CD4-positive, alpha-beta T cell treated with Interleukin-6 at 100 ng/mL for 8 hours (primary cell): ENCODE measurements at places on chromosomes 11 and 22.

DNA sequence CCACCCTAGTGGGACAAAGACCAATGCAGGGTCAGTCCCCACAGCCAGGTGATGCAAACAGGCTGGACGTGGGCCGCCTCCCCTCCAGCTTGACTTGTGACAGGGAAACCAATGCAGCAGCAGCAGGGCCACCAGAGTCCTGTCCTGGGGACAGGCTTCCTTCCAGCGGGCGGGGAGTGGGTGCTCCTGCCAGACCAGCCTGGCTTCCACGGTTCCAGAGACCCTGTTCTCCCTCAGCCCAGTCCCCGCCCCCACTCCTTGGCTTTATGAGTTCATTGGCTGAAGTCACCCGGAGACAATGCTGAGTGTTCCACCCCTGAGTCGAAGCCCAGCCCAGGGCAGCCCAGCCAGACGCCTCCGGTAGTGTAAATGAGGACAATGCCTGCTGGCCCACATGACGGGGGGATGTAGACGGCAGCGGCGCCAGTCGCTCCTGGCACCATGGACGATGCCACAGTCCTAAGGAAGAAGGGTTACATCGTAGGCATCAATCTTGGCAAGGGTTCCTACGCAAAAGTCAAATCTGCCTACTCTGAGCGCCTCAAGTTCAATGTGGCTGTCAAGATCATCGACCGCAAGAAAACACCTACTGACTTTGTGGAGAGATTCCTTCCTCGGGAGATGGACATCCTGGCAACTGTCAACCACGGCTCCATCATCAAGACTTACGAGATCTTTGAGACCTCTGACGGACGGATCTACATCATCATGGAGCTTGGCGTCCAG lies at the start of gene TSSK2:
TSS of gene TSSK2 (plus strand) at position 350 of the 726 bp plus-strand sequence. CDS start at position 442, 92 bp downstream.
- DNase-seq: no peak

DNA sequence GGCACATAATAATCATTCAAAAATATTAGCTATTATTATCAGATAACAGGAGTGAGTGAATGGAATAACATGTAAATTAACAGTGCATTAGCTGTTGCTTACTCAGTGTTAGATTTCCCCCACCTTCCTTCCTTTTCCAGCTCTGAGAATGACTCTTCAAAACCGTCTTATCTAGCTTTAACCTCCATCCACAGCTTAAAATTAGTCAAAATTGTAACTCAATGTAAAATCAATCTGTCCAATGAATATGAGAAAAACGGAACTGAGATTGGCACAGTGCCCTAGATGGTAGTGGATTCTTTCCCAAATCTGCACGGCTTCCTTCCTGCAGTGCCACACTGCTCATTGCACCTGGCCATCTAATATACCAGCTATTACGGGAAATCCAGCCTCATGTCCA lies 156.8 kb upstream of the BDNF start:
- no peak for DNase-seq

- no peak for DNase-seq
These were observed 28.4 kb upstream of the RAB38 start for GRCh38 chr11:88203604-88204003.

DNA sequence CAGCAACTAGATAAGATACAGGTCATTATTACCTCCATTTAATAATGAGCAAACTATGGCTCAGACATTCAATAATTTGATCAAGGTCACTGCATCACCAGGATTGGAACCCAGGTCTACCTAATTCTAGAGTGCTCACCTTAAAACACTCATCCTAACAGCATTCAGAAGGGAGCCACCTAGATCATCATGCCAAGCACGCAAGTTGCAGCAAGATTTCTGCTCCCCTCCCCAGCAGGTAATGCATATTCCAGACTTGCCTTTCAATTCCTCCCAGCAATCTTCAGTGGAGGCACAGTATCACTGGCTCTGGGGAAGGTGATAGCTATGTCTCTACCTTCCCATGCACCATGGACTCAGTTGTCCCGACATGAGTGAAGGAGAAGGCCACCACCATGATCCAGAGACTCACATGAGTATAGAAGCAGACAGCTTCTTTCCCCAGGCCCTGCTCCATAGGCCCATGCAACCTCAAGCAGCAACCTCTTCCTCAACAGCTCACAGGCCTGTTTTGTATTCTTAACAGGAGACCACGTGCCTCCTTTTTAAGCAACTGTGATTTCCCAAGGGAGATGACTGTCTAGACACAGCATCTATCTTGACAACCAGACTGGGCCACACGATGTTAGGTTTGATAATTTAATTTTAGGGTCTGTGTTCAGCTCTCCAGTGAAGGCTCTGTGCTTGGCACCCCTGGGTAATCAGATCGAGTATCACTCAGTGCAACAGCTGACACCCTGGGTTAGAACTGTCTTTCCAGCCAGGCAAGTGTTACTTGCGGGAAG lies 36.4 kb downstream of the RAB30 start:
- no peak for DNase-seq

DNA sequence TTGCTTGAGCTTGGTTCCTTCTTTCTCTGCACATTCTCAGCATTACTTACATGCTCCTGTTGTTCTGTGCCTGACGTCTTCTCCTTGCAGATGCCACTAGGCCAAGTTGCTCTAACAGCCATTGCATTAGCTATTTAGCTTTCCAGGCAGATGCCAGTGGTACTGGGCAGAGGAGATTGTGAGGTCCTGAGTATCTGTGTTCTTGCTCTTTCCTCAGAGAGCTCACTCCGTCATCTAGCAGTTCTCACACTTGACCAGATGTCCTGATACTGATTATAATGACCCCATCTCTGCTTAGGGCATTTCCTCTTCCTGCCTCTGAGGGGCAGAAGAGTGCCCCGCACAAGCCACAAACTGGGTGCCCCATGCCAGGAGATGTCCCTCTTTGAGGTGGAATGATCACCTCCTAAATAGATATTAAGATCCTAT lies 30.7 kb downstream of the ARHGAP1 start:
- DNase-seq: no peak

GRCh38 chr22:31637447-31637890 lies 24.5 kb downstream of the PISD start:
- no peak for DNase-seq
